ENCODE measurements at places on chromosomes 3 and 15.

DNA sequence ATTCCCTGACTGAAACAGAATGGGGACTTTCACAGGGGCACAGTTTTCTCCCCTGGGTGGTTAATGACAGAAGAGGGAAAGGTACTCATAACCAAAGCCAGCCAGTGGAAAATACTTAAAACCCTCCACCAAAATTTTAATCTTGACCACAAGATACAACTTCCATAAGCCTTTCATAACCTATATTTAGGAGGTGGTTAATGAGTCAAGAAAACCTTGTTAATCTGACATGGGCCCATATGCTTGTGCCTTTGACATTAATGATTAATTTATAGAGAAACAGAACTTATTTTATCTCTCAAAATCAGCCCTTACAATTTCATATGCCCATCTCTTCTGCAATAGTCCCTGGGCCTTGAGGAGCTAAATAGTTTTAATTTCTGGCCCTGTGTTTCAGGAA lies 31.2 kb downstream of the IQCF6 start:
- ATAC-seq: peak; percentile 76

DNA sequence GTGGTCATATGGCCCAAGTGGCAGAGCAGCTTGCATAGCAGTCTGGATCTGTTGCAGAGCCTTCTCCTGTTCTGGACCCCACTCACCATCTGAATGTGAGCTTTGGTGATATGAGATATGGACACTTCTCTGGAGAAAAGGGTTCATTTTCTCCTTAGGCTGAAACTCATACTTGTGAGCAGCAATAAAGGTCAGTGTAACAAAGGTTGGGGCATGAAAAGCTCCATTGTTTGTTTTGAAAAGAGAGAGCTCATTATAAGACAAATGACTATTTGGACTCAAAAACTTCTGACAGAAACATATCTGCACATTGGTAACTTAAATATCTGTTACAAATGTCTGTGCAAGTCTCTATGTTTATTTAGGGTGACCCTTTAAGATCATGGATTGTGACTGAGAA lies 517.3 kb downstream of the MFSD1 start:
- ATAC-seq: no peak

GRCh38 chr3:156010829-156011228 lies 109.5 kb upstream of the KCNAB1 start:
- no peak for ATAC-seq

DNA sequence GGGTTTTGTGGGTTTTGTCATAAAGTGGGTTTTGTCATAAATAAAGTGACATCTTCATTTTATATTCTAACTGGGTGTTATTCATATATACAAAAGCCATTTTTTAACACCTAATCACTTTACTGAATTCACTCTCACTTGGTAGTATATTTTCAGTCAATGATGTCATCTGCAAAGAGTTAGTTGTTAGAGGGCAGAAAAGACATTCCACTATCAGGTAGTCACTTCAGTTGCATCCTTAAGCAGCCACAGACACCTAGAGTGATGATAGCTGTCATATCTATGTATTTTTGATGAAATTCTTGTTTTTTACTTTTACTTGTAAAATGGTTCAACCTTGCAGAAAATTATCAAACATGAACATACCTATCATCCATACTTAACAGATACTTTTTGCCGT lies 89.0 kb downstream of the DHX36 start:
- ATAC-seq: no peak

DNA sequence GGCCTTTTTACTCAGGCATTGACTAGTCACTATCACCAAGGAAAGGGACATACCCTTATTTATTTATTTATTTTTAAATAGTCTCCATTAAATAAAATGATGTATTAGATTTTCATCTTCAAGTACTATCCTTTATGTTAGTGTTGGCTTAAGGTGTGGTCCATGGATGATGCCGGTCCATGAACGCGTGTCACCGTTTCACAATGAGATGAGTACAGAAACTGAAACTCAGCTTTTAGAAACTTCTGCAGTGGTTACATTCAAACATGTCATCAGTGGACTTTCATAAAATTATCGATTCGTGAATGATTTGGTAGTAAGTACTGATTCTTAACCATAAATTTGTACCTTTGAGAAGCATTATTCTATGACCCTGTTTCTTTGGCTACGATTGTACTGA lies 166.6 kb downstream of the SATB1 start:
- ATAC-seq: peak; percentile 58

DNA sequence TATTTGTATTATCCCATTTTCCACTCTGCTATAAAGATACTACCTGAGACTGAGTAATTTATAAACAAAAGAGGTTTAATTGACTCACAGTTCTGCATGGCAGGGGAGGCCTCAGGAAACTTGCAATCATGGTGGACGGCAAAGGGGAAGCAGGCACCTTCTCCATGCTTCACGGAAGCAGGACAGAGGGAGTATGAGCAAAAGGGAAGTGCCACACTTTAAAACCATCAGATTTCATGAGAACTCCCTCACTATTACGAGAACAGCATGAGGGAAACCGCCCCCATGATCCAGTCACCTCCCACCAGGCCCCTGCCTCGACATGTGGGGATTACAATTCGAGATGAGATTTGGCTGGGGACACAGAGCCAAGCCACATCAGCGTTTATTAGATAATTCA lies 172.8 kb downstream of the NR2F2 start:
- ATAC-seq: no peak

- ATAC-seq: no peak
These were observed 35.8 kb upstream of the SLCO2A1 start for GRCh38 chr3:134065252-134066157.

DNA sequence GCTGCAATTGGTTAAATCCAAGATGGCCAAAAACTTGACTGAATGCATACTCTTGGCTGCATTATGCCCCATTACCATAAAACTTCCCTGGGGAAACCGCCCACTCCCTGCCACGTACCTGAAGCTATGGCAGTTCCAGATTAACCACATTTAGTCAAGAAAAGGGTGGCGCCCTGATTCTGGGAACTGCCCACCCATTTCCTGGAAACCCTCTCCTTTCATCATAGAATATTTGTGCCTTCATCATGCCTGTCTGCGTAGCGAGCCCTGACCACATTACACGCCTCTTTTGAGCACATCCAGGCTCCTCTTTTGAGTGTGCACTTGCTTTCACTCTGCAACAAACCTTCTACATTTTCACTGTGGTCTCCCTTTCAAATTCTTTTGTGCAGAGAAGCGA lies 5.2 kb downstream of the LINS1 start:
- peak; percentile 88 for ATAC-seq

DNA sequence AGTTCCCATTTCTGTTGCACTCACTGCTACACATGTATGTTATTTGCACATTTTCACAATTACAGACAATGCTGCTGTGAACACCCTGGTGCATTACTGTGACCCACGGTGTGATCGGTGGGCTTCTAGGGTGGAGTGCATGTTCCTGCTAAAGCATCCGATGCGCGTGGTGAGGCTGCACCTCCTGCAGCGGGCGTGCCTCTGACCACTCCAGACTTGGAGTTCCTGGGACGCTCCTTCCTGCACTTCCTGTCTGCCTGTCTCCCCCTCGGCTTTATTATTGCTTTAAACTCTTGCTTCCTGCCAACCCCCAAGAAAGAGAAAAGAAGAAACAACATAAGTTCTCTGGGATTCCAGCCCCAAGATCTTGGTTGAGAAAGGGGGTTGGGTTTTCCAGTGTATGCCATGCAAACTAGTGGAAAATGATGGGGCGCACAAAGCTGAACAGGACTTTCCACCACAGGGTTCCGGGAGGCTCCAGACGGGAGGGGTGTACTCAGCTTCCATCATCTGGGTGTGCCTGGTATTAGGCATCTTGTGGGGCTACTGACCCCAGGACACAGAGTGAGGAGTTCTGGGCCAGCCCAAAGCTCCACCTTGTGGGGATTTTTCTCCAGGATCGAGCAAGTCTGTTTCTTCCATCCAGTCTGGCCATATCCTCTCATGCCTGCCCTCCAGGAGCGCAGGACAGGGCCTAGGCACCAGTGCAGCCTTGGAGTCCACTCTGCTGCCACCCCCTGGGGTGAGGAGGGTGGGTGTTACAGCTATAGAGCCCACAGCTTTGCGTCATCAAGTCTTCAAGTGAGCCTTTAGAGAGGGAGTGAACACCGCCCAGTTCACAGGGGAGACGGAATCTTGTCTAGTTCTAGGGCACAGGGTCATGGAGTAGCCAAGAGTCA lies 11.2 kb downstream of the RPL32 start:
- ATAC-seq: peak; percentile 14
